Trophoblast cell (in vitro differentiated cells and primary cell): ENCODE measurements at places on chromosomes 7 and 10.

DNA sequence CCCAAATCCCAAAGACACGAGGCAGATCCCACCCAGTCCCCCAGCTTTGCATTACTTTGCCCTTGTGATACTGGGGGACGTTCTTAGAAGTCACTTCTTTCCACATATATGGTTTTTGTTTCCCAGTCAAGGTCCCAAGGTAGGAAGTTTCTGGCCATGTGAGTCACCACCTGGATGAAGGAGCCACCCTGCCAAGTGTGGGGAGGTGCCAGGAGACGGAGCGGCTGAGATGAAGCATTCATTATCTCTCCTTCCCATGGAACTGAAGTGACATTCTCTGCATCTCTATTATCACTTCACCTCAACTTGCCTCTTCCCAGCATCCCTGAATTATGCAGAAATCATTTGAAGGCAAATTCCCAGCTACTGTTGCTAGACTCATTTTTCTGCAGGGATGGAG lies 136.2 kb upstream of the INSYN2A start:
- no peaks in the 10 kb centered on the region for H3K27me3 ChIP-seq
- H3K4me1 ChIP-seq: no peaks in the 10 kb centered on the region
- no peak for DNase-seq
- H3K36me3 ChIP-seq: no peaks in the 10 kb centered on the region
- H3K4me3 ChIP-seq: no peak overlapping the region

DNA sequence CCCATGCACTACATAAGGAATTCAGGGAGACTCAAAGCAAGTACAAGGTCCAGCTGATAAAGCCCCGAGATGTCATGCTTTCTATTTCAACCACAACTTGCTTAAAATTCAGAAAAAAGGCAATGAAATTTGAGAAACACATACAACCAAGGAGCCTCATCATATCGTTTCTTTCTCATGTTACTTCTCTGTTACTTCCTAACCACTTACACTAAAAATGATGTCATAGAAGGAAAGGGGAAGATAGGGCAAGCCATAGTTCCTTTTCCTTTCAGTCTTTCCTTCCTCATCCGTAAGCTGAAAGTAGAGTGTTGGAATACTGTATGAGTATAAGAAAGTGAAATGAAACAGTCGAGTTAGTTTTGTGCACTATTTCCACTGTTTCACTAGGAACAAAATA lies 27.9 kb upstream of the CDK14 start:
- no peaks in the 10 kb centered on the region for H3K4me1 ChIP-seq
- no peaks in the 10 kb centered on the region for H3K27me3 ChIP-seq
- no peaks in the 10 kb centered on the region for H3K36me3 ChIP-seq

DNA sequence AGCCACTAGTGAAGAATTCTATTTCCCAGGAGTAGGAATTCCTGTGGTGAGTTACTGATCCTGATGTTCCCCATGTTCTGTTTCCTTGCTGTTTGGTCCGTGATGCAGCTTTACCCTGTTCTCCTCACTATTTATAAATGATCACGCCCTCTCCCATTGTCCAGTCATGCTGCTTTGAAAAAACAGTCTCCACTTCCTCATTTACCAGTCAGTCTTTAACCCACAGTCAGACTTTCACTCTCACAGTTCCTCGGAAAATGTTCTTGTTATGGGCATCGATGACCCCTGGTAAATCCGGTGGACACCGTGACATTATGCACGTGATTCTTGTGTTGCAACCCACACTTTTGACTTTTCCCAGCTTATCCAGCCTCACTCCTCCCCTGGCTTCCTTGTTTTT lies 14.4 kb downstream of the SCIN start:
- H3K36me3 ChIP-seq: no peaks in the 10 kb centered on the region
- peak overlapping the region; percentile 10 for H3K27ac ChIP-seq
- no peak for DNase-seq
- no peak overlapping the region for H3K4me3 ChIP-seq
- no peaks in the 10 kb centered on the region for H3K27me3 ChIP-seq

- no peak overlapping the region for H3K4me3 ChIP-seq
- no peak overlapping the region for H3K27ac ChIP-seq
- H3K27me3 ChIP-seq: peaks cover 3% of the 10 kb centered on the region
- DNase-seq: no peak
- H3K36me3 ChIP-seq: no peaks in the 10 kb centered on the region
These were observed 17.0 kb upstream of the CDCA7L start for GRCh38 chr7:21962677-21963076.

GRCh38 chr7:151408839-151409666 lies 785 bp downstream of the WDR86 start:
- no peaks in the 10 kb centered on the region for H3K27me3 ChIP-seq
- peaks cover 20% of the 10 kb centered on the region for H3K4me1 ChIP-seq
- H3K27ac ChIP-seq: no peak overlapping the region
- peak overlapping the region; percentile 79 for H3K4me3 ChIP-seq
- H3K36me3 ChIP-seq: no peaks in the 10 kb centered on the region
- no peak for DNase-seq

GRCh38 chr7:115097175-115097671 lies 175.3 kb downstream of the MDFIC start:
- H3K36me3 ChIP-seq: no peaks in the 10 kb centered on the region
- H3K27ac ChIP-seq: no peak overlapping the region
- H3K27me3 ChIP-seq: no peaks in the 10 kb centered on the region
- peaks cover 2% of the 10 kb centered on the region for H3K4me1 ChIP-seq

DNA sequence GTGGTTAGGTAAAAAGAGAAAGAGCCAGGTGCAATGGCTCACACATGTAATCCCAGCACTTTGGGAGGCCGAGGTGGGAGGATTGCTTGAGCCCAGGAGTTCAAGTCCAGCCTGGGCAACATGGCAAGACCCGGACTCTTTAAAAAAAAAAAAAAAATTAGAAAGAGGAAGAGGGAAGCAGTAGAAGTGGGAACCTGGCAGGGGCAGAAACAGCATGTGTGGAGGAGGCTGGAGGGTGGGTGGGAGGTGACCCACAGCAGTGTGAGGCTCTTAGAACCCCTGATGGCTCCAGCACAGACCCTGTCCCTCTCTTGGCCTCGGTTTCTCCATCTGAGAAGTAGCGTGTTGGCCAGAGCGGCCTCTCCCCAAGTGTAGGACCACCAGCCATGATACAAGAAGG lies 4.9 kb upstream of the CCL24 start:
- H3K4me3 ChIP-seq: no peak overlapping the region
- DNase-seq: no peak
- H3K27me3 ChIP-seq: no peaks in the 10 kb centered on the region
- no peak overlapping the region for H3K27ac ChIP-seq

DNA sequence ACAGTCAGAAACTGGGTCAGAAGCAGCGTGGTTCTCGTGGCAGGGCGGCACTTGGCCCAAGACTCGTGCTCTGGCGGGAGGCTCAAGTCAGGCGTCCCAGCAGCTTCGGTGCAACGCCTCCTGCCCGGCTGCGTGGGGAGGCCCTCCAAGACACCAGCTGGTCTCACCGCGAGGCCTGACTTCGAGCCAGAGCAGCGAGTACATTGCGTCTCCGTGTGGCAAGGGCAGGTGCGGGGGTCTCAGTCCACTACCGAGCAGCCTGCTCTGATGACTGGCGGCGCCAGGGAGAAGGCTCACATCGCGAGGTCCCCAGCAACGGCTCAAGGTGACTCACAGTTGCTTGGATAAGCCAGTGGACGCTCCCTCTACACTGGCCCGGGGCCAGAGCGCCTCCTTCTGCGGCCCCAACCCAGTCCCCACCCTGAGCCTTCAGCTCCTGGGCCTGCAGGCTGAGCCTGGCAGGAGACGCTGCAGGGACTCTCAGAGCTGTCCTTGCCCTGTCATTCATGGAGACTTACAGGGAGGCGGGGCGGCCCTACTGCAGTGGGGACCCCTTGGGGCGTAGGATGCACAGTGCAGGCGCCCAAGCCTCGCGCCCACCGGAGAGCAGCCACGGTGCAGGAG lies 41.9 kb upstream of the PRKAR1B start:
- peaks cover 2% of the 10 kb centered on the region for H3K4me1 ChIP-seq
- DNase-seq: no peak
- no peak overlapping the region for H3K27ac ChIP-seq
- no peak overlapping the region for H3K4me3 ChIP-seq
- H3K36me3 ChIP-seq: peaks cover 30% of the 10 kb centered on the region

GRCh38 chr10:2979306-2979705 lies 88.0 kb upstream of the PFKP start:
- DNase-seq: no peak
- H3K4me3 ChIP-seq: no peak overlapping the region
- H3K4me1 ChIP-seq: peaks cover 5% of the 10 kb centered on the region
- H3K27me3 ChIP-seq: no peaks in the 10 kb centered on the region
- H3K36me3 ChIP-seq: no peaks in the 10 kb centered on the region
- H3K27ac ChIP-seq: no peak overlapping the region

DNA sequence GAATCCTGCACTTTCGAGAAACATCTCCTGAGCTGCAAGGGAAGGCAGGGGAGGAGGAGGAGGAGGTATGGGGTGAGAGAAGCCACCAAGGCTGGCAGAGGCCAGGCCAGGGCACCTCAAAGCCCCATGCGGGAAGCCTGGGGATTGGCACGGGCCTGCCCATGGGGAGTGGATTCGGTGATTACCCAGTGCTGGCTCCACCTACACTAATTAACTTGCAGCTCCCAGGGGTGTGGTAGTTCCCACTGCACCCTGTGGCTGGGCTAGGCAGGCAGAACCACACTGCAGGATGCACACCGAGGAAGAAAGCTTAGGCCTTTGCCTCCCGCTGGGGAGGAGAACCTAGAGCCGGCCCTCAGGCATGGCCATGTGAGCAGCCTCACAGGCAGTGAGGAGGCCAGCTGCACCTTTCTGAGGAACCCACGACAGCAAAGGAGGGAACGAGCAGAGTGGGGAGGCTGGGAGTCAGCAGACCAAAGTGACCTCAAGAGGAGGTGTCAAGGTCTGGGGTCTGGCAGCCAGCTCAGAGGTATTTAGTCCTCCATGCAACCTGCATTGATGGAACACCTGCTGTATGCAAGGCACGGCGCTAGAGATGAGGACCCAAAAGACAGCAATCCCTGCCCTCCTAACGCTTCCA lies 27.2 kb downstream of the GRID1 start:
- H3K27me3 ChIP-seq: no peaks in the 10 kb centered on the region
- DNase-seq: no peak
- H3K4me1 ChIP-seq: no peaks in the 10 kb centered on the region
- H3K27ac ChIP-seq: no peak overlapping the region

- no peak overlapping the region for H3K27ac ChIP-seq
- H3K36me3 ChIP-seq: no peaks in the 10 kb centered on the region
- H3K27me3 ChIP-seq: no peaks in the 10 kb centered on the region
- H3K4me3 ChIP-seq: no peak overlapping the region
These were observed 142.8 kb downstream of the PTEN start for GRCh38 chr10:88006261-88006660.

GRCh38 chr7:115600207-115600606 lies 430.4 kb downstream of the TFEC start:
- H3K36me3 ChIP-seq: no peaks in the 10 kb centered on the region
- no peaks in the 10 kb centered on the region for H3K4me1 ChIP-seq
- H3K4me3 ChIP-seq: no peak overlapping the region
- no peak overlapping the region for H3K27ac ChIP-seq
- no peak for DNase-seq

DNA sequence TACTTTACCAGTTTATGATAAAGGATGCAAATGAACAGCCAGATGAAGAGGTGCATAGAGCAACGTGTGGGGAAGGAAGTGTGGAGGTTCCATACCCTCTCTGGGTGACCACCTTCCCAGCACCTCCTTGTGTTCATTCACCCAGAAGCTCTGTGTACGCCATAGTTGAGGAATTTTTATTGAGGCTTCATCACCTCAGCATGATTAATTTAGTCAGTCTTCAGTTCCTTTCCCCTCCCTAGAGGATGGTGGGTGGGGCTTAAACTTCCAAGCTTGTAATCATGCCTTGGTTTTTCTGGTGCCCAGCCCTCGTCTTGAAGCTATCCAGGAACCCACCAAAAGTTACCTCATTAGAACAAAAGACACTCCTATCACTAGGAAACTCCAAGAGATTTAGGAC lies 162.7 kb downstream of the PLCE1 start:
- no peaks in the 10 kb centered on the region for H3K27me3 ChIP-seq
- no peaks in the 10 kb centered on the region for H3K4me1 ChIP-seq
- no peak overlapping the region for H3K4me3 ChIP-seq
- DNase-seq: no peak
- no peaks in the 10 kb centered on the region for H3K36me3 ChIP-seq
- H3K27ac ChIP-seq: no peak overlapping the region

- DNase-seq: no peak
- no peaks in the 10 kb centered on the region for H3K4me1 ChIP-seq
- no peak overlapping the region for H3K27ac ChIP-seq
- H3K36me3 ChIP-seq: no peaks in the 10 kb centered on the region
- no peaks in the 10 kb centered on the region for H3K27me3 ChIP-seq
These were observed 56.2 kb upstream of the ABLIM1 start for GRCh38 chr10:114714281-114714741.

- H3K4me1 ChIP-seq: peaks cover 6% of the 10 kb centered on the region
- no peaks in the 10 kb centered on the region for H3K27me3 ChIP-seq
- no peaks in the 10 kb centered on the region for H3K36me3 ChIP-seq
- H3K4me3 ChIP-seq: no peak overlapping the region
These were observed 27.8 kb downstream of the TMEM236 start for GRCh38 chr10:17779784-17780183.

- no peaks in the 10 kb centered on the region for H3K36me3 ChIP-seq
- no peak overlapping the region for H3K4me3 ChIP-seq
- peak; percentile 87 for DNase-seq
These were observed 38.0 kb upstream of the TARP start for GRCh38 chr7:38311329-38311937.

GRCh38 chr7:157479326-157479725 lies 142.5 kb downstream of the DNAJB6 start:
- no peaks in the 10 kb centered on the region for H3K4me1 ChIP-seq
- no peak for DNase-seq
- no peaks in the 10 kb centered on the region for H3K36me3 ChIP-seq
- H3K4me3 ChIP-seq: no peak overlapping the region
- H3K27me3 ChIP-seq: no peaks in the 10 kb centered on the region

DNA sequence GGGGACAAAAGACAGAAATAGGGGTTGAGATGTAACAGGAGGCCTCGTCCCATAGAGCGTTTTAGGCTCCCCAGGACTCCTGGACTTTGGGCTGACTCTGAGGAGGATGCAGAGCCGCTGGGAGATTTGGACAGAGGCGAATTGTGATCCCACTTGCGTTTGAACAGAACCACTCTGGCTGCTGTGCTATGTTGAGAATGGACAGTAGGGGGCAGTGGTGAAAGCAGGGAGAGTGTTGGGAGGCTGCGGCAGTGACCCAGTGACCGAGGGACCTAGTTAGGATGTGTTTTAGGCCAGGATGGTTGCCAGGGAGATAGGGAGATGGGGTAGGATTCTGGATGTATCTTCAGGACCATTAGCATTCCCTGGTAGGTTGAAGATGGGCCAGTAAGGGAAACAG lies 271.6 kb downstream of the CCDC3 start:
- no peak overlapping the region for H3K4me3 ChIP-seq
- H3K4me1 ChIP-seq: no peaks in the 10 kb centered on the region
- no peak overlapping the region for H3K27ac ChIP-seq
- no peaks in the 10 kb centered on the region for H3K36me3 ChIP-seq
- DNase-seq: peak; percentile 4
